Testis (tissue), 5 donors: ENCODE measurements at places on chromosomes 7 and 10. TPM values are rescaled to one million over a fixed set of nuclear protein-coding genes. Genes with fewer than 3 reads are reported as not detected.
A peak's percentile ranks its signal among the peaks of the same experiment; 100 is the strongest.

PNLIP gene
- total RNA-seq, result not detected

C10orf105 gene
- total RNA-seq, result 0.47 TPM

DNA sequence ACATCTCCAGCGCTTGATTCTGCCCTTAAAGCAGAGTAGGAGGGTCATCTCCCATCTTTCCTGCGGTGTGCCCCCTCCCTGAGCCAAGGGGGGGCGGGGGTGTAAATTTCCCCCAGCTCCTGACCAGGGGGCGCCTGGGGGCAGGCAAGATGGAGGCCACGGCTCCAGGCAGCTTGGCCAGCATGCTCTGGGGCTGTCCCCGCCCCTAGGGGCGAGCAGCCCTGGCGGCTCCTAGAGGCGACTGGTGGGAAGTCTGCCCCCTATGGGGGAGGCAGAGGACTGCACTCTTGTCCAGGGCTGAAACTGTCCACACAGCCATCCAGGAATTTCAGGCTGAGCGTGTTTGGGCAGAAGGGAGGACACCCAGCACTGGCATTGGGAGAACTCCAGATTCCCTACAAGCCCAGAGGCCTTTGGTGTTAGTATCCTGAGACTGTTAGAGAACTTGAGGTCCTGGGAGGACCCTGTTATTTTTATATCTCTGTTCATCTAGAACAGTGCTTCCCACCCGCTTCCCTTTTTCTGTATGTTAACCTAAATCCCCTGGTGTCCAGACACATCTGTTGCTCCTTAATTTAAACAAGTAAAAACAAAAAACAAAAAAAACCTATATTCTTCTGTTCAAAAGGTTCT is 4.6 kb downstream of the STRA8 start:
- no peaks in the 10 kb centered on the region for H3K36me3 ChIP-seq
- DNase-seq, result peak; percentile 49
- no peaks in the 10 kb centered on the region for H3K27me3 ChIP-seq

DNA sequence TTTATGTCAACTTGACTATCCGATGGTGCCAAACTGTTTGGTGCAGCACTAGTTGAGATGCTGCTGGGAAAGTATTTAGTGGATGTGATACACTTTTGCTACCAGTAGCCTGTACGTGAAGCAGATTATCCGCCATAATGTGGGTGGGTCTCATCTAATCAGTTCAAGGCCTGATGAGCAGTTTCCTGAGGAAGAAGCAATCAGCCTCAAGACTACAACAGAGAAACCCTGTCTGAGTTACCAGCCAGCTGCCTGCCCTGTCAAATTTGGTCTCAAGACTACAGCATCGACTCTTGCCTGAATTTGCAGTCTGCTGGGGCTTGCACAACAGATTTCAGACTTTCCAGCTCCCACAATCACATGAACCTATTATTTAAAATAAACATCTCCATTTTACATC is 10.9 kb upstream of the RBP3 start:
- H3K4me3 ChIP-seq, result no peak overlapping the region
- no peaks in the 10 kb centered on the region for H3K36me3 ChIP-seq
- H3K27ac ChIP-seq, result no peak overlapping the region
- H3K4me1 ChIP-seq, result no peaks in the 10 kb centered on the region
- no peaks in the 10 kb centered on the region for H3K27me3 ChIP-seq
- DNase-seq, result no peak

DNA sequence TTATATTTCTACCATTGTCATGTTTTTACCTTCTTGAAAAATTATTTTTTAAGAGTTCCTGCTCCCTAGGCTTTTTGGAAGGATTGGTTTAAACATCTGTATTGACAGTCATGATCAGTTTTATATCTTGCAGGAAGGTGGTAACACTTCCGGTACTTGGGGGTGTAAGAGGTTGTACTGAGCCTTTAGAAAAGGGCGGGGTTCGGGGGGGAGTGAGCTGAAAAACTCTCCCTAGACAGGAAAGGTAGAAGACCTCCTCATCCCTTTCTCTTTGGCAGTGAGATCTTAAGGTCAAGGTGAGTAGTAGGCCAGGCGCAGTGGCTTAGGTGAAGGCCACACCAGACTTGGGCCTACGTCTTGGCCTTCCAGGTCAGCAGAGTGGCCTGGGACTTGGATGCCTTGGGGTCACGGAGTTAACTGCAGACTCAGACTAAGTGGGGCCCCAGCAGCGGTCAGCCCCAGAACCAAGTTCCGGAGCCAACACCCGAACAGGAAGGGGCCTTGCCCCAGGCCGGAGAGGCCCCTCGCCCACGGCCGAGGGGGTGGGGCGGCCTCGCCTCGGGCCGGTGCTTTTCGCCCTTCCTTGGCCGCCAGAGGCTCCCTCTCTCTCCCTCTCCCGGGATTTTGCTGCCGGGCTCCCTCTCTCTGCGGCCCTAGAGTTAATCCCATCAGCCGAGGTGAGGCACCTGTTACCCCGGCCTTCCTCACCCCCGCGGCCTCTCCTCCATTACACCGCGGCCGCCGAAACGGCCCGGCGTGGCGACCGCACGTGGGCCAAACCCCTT is at the start of gene PPP1R9A:
TSS of gene PPP1R9A (plus strand) at position 569 of the 785 bp plus-strand sequence. CDS start 2,520 bp downstream, outside the sequence.
- H3K4me1 ChIP-seq, result peaks cover 8% of the 10 kb centered on the region
- no peaks in the 10 kb centered on the region for H3K27me3 ChIP-seq
- H3K36me3 ChIP-seq, result no peaks in the 10 kb centered on the region
- peak within 1 kb of the TSS; percentile 69 for H3K4me3 ChIP-seq

DNA sequence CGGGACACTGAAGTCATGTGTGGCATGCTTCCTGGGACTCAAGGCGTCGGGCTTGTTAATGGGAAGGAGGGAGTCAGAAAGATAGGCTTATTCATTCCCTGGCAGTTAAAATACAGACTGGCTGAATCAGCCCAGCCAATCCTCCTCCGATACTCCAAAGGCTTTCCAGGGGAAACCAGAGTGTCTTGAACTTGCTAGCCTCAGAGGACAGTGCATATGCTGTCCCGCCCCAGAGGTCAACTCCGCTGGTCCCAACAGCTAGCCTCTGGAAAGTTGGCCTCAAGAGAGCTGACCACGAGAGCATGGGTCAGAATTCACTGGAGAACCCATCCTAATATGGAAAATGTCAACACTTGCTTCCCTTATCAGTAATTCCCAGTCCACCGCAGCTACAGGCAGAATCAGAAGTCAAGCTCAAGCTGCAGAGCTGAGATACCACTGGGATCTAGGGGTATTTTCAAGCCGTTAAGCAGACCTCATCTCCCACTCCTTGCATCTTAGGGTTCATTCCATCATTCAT is 43.0 kb downstream of the ELMO1 start:
- H3K27me3 ChIP-seq, result no peaks in the 10 kb centered on the region
- no peaks in the 10 kb centered on the region for H3K36me3 ChIP-seq
- H3K4me1 ChIP-seq, result peaks cover 15% of the 10 kb centered on the region
- no peak overlapping the region for H3K4me3 ChIP-seq
- DNase-seq, result peak; percentile 52

DNA sequence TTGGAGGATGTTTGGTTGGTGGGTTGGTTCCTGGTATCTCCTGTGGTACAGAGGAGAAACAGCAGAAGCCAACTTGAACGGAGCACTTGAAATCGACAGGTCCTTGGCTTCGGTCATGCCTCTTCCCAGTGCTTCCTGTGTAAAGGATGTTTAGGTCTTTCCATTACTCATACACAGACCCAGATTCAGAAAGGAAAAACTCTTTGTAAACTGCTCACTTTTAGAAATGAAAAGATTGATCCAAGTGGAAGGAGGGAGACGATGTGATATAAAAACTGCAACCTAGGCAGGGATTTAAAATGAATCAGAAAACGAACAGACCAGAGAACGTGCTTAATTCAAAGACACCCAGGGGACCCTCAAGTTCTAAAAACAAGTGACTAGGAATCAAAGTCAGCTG is 338.4 kb downstream of the GALNT17 start:
- H3K36me3 ChIP-seq, result no peaks in the 10 kb centered on the region
- DNase-seq, result no peak
- no peak overlapping the region for H3K4me3 ChIP-seq
- no peak overlapping the region for H3K27ac ChIP-seq
- H3K4me1 ChIP-seq, result no peaks in the 10 kb centered on the region
- no peaks in the 10 kb centered on the region for H3K27me3 ChIP-seq

DNA sequence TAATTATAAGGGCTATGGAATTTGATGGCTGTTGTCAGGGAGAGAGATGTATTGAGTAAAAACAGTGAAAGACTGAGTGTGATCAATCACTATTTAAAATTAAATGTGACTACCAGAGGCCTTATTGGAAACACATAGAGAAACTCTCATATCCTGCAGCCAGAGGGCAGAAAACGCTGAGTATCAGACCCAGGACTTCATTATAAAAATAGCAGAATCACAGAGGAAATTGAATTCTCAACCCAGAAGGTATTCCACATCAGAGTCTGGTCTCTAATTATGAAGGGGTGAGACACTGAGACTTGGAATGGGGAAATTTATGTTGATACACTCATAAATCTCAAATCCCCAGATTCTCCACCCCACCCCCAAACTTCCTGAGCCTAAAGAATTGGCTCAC is 69.5 kb upstream of the IL6 start:
- no peaks in the 10 kb centered on the region for H3K36me3 ChIP-seq
- DNase-seq, result no peak
- H3K27ac ChIP-seq, result no peak overlapping the region
- no peaks in the 10 kb centered on the region for H3K27me3 ChIP-seq
- no peak overlapping the region for H3K4me3 ChIP-seq

DNA sequence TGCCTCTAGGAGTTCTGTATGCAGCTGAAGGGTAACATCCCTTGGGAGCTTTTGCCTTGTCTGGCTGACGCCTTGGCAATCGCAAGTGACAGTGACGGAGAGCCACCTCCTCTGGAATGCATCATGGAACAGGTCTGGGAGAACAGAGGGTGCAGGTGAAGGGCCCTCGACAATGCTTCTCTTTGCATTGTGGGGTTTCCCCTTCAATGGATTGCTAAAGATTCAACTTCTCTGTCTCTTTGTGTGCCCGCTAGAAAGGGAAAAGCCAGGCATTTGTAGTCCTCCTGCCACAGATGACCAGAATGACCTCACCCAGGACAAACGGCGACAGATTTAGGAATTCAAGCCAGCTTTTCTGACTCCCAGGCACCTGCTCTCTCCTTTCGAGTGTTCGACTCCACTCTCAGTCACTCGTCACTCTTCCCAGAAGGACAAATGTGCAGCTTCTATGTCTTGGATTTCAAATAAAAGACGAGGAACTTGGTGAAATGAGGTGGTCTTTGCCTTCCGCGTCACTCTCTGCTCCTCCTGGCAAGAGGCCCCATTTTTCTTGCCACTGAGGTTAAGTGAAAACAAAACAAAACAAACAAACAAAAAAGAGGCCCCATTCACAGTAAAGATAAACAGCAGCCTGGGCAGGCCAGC is 26.1 kb downstream of the IL2RA start:
- DNase-seq, result no peak
- H3K27ac ChIP-seq, result no peak overlapping the region
- H3K4me1 ChIP-seq, result no peaks in the 10 kb centered on the region
- no peak overlapping the region for H3K4me3 ChIP-seq

- no peaks in the 10 kb centered on the region for H3K36me3 ChIP-seq
- H3K27ac ChIP-seq, result no peak overlapping the region
- no peak overlapping the region for H3K4me3 ChIP-seq
- DNase-seq, result no peak
- peaks cover 19% of the 10 kb centered on the region for H3K4me1 ChIP-seq
Observed at GRCh38 chr10:69862882-69863530, 61.3 kb downstream of the COL13A1 start.

DNA sequence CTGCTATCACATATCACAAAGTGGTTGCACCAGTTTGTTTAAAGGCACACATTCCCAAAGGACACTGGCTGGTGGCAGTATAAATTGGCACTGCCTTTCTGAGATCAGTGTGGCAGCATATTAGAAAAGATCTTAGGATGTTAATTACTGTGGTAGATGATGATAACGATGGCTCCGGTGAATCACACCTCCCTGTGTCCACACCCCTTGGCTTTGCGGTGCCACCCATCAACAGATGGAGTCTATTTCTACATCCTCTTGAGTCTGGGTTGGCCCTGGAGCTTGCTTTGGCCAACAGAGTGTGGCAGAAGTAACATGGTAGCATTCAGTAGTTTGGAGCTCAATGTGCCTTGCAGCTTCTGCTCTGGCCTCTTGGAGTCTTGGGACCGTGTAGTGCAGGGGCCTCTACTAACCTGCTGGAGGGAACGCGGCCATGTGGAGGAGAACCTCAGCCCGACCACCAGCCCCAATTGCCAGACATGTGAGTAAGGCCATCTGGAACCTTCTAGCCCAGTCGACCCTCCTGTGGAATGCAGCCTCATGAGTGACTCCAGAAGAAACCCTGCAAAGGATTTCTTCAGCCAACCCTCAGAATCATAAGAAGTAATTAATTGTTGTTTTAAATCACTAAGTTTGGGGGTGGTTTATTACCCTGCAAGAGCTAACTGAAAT is 27.2 kb upstream of the PLEKHA1 start:
- H3K4me3 ChIP-seq, result no peak overlapping the region
- H3K36me3 ChIP-seq, result no peaks in the 10 kb centered on the region
- no peaks in the 10 kb centered on the region for H3K4me1 ChIP-seq

GRCh38 chr7:101860316-101861217 is 43.1 kb downstream of the CUX1 start:
- peaks cover 32% of the 10 kb centered on the region for H3K4me1 ChIP-seq
- no peak overlapping the region for H3K27ac ChIP-seq
- no peak for DNase-seq
- H3K4me3 ChIP-seq, result no peak overlapping the region

- H3K27ac ChIP-seq, result peak overlapping the region; percentile 49
- peak; percentile 31 for DNase-seq
- peak overlapping the region; percentile 61 for H3K4me3 ChIP-seq
- H3K27me3 ChIP-seq, result no peaks in the 10 kb centered on the region
- peaks cover 6% of the 10 kb centered on the region for H3K4me1 ChIP-seq
Observed at GRCh38 chr10:99329554-99330346, 594 bp downstream of the CNNM1 start.

GRCh38 chr10:68137171-68137570 is 27.9 kb downstream of the MYPN start:
- no peak overlapping the region for H3K27ac ChIP-seq
- H3K27me3 ChIP-seq, result no peaks in the 10 kb centered on the region
- peaks cover 2% of the 10 kb centered on the region for H3K4me1 ChIP-seq
- H3K36me3 ChIP-seq, result no peaks in the 10 kb centered on the region
- DNase-seq, result no peak
- H3K4me3 ChIP-seq, result no peak overlapping the region

DNA sequence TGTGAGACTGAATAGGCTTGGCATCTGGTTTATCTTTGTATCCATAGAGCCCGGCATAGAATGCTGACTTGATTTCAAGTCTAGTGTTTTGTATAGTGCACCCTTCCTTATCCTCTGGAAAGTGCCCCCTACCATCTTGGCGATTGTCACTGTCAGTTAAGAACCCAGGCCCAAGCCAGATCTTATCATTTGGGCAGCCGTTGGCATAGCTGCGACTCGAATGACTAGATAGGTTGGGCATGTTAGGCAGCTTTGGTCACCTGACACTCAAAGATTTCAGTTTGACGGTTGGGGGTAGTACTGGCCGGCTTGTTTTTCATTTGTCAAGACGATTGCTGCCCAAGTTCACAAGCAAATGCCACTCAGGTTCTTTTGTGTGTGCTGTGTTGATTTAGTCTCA is 6.6 kb downstream of the NIPSNAP2 start:
- H3K4me1 ChIP-seq, result peaks cover 4% of the 10 kb centered on the region
- no peak overlapping the region for H3K4me3 ChIP-seq
- no peaks in the 10 kb centered on the region for H3K27me3 ChIP-seq

- H3K36me3 ChIP-seq, result no peaks in the 10 kb centered on the region
- H3K4me1 ChIP-seq, result no peaks in the 10 kb centered on the region
- H3K27ac ChIP-seq, result no peak overlapping the region
- no peak for DNase-seq
- no peak overlapping the region for H3K4me3 ChIP-seq
Observed at GRCh38 chr7:86760236-86760635, 116.5 kb downstream of the GRM3 start.

GRCh38 chr10:112000466-112000865 is 183.1 kb downstream of the GPAM start:
- no peaks in the 10 kb centered on the region for H3K4me1 ChIP-seq
- H3K27ac ChIP-seq, result no peak overlapping the region
- no peaks in the 10 kb centered on the region for H3K27me3 ChIP-seq
